Ovary (tissue), 10 donors: ENCODE measurements at places on chromosomes 1 and 21. TPM values are rescaled to one million over a fixed set of nuclear protein-coding genes. Genes with fewer than 3 reads are reported as not detected.

TP73 gene
- 0.03 TPM for polyA plus RNA-seq

ASTN1 gene
- polyA plus RNA-seq = 1.5 TPM

RNF220 gene
- 64.0 TPM for polyA plus RNA-seq

SH3BP5L gene
- polyA plus RNA-seq = 13.8 TPM

TSEN15 gene
- polyA plus RNA-seq = 12.7 TPM

GRCh38 chr1:53348486-53349368 lies 20.9 kb upstream of the LRP8 start:
- H3K27me3 ChIP-seq = no peaks in the 10 kb centered on the region
- no peak overlapping the region for H3K27ac ChIP-seq
- no peaks in the 10 kb centered on the region for H3K36me3 ChIP-seq
- no peak for DNase-seq

DNA sequence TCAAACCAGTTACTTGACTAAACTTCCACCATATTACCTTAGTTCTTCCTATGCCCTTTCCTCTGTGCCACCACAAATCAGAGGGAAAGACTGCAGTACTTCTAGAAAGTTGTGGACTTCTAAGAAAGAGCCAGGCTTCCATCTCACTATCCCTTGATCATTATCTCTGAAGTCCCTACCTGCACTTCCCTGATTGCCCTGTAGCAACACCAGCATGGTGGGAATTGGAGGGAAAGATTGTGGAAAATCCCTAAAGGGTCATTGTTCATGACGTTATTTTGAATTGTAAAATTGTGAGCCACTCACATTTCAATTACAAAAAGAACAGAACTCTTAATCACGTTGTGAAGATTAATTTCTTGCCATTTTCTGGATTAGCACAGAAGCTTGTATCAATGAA lies 23.4 kb upstream of the KIAA1614 start:
- H3K36me3 ChIP-seq = no peaks in the 10 kb centered on the region
- no peaks in the 10 kb centered on the region for H3K4me1 ChIP-seq
- no peak for DNase-seq
- H3K27ac ChIP-seq = no peak overlapping the region

- no peak for DNase-seq
- H3K4me3 ChIP-seq = no peak overlapping the region
- no peaks in the 10 kb centered on the region for H3K36me3 ChIP-seq
- no peaks in the 10 kb centered on the region for H3K27me3 ChIP-seq
These were observed 39.8 kb downstream of the DIP2A start for GRCh38 chr21:46498335-46499050.

DNA sequence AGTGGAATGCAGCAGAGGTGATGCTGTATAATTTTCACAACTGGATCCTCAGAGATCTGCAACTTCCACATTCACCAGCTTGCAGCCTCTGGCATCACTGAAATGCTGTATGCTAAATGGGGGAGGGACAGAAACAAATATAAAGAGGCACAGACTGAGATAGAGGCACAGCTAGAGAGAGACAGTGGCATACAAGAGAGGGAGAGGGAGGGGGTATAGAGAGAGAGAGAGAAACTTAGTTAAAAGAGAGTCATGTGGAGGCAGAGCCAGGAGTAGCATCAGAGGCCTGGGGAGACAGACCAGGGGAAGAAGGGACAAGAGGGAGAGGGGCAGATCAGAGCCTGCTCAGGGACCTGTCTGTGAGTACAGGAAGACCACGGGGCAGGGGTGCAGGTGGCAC lies 84.5 kb upstream of the GRIK3 start:
- H3K27me3 ChIP-seq = no peaks in the 10 kb centered on the region
- DNase-seq = no peak
- no peak overlapping the region for H3K4me3 ChIP-seq
- H3K4me1 ChIP-seq = no peaks in the 10 kb centered on the region

- no peaks in the 10 kb centered on the region for H3K27me3 ChIP-seq
- H3K27ac ChIP-seq = no peak overlapping the region
- DNase-seq = no peak
- no peaks in the 10 kb centered on the region for H3K36me3 ChIP-seq
These were observed 162.6 kb downstream of the HHIPL2 start for GRCh38 chr1:222385262-222385661.

DNA sequence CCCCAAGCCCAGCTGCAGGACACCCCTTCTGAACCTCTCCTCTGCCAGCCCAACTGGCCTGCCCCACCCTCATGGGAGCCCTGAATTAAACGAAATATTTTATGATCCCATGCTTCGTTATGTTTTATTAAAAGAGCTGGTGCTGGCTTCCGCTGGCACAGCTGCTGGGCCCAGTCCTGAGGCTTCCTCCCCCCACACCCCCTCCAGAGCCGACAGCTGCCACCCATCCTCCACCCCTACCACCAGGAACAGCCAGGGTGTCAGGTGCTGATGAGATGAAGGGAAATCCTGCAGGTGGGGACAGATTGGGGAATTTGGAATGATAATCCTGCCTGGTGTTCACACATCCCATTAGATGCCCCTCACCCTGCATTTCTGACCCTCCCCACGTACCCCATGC lies 19.0 kb downstream of the IGSF21 start:
- no peak overlapping the region for H3K27ac ChIP-seq
- H3K36me3 ChIP-seq = no peaks in the 10 kb centered on the region
- H3K4me3 ChIP-seq = no peak overlapping the region
- DNase-seq = no peak

GRCh38 chr1:160997323-160998038 lies 23.5 kb downstream of the F11R start:
- no peak overlapping the region for H3K27ac ChIP-seq
- peak; percentile 67 for DNase-seq
- no peaks in the 10 kb centered on the region for H3K4me1 ChIP-seq
- no peak overlapping the region for H3K4me3 ChIP-seq
- H3K36me3 ChIP-seq = no peaks in the 10 kb centered on the region

DNA sequence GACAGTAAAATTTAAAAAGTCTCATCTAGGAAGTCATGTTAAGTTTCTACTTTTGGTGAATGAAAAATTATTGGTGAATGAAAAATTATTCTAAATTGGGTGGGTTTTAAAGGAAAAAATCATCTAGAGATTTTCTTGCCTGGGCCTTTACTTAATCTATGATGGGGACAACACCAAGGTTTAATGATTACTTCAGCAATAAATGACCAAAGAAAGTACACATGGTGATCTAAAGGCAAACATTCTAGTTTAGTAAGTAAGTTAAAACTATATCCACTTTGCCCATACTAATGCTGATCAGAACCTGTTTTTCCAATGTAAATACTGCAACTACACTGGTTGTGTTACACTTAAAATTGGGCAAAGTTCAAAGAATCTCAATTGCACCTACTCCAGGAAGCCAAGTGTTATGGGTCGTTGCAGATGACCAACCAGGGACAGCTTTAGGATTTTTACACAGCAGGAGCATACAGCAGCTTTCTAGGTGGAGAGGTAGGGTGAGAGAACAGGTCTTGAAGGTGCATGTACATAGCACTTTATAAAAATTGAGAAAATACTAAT lies 14.6 kb upstream of the RPL5 start:
- H3K4me1 ChIP-seq = no peaks in the 10 kb centered on the region
- H3K4me3 ChIP-seq = no peak overlapping the region
- H3K27me3 ChIP-seq = no peaks in the 10 kb centered on the region
- H3K27ac ChIP-seq = no peak overlapping the region

DNA sequence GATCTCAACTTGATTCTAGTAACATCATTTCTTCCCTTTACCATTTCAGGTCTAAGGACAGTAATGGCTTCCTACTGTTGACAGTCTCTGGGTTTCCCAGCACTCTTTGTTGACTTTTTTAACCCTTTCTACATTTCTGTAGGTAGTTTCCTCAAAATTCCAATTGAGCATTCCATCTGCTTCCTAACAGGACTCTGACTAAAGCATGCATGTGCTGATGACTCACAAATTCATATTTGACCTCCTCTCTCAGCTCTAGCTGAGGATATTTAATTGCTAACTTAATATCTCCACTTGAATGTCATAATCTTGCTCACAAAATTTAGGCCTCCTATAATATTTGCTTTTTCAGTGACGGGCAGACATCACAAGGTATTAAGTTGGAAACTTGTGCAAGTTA lies 93.3 kb upstream of the ZNHIT6 start:
- no peak overlapping the region for H3K27ac ChIP-seq
- H3K4me3 ChIP-seq = no peak overlapping the region
- no peaks in the 10 kb centered on the region for H3K4me1 ChIP-seq
